ENCODE measurements at places on chromosomes 4 and X.

GRCh38 chr4:17605236-17605635, 9.2 kb upstream of the MED28 start:
- no peak for DNase-seq

DNA sequence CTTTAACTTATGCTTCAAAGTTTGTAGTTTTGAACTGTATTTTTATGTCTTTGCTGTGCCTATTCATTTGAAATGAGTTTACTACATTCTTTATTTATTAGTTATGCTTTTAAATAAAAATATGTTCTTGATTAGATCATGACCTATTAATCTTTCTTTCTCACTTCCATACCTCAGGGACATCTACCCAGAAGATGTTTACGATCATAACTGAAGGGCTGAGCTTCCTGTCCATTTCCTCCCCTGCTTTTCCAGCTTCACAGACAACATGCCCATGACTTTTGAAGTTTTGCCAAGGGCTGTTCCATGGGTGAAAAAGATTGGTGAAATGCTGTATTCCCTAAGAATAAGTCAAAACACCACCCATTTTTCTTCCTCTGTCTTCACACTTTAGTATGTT, 99.7 kb upstream of the DDIT4L start:
- DNase-seq = no peak

- DNase-seq = no peak
Observed at GRCh38 chr4:15366721-15367120, 61.1 kb upstream of the C1QTNF7 start.

- no peak for DNase-seq
Observed at GRCh38 chr4:8400632-8401325, 39.7 kb downstream of the ACOX3 start.

DNA sequence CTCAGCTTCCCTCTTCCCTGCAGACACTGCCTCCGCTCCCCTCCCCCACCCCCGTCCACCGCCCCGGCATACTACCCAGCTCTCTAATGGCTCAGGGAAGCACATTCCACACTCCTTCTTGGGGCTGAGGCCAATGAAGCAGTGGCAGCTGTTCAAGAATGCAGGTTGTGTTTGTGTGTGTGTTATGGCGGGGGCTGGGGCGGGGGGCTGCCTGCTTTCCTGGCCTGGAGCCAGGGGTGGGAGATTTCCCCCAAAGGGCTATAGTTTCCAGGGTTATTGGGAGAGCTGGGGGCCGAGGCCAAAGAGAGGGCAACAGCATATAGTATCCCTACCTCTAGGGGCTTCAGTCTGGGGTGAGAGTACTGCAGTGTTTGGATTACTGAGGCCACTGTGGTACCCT, 149.4 kb downstream of the EFNB1 start:
- DNase-seq = no peak

GRCh38 chr4:98745366-98745765, 87.0 kb upstream of the TSPAN5 start:
- DNase-seq = no peak

- no peak for DNase-seq
Observed at GRCh38 chrX:23670528-23670927, 3.2 kb downstream of the PRDX4 start.

GRCh38 chr4:54256491-54257486, 27.7 kb downstream of the PDGFRA start:
- no peak for DNase-seq

DNA sequence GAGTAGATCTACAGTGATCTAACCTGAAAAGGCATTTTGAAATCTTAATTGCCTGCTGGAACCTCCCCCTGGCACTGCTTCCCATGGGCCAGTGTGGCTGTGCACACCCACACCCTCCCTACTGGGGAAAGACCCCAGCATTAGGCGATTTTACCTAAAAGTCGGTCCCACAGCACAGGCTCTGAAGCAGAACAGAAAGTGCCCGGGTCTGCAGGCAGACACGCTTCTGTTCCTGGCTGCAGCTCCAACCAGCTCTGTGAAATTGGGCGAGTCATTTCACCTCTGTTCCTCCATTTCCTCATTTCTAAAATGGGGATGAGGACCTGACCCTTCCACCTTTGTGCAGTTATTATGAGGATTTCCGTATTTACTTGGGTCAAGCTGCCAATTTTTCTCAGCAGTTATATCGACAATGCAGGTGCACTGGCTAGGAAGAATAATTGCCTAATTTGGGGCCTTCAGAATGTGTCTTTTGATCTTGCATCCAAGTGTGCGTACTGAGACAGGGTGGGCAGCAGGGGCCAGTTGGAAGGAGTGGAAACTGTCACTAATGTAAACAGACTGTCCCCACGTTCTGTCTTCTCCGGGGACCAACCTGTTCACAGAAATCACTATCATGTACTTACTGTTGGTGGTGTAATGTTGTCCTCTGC, 7.1 kb downstream of the KLF3 start:
- DNase-seq = no peak

- no peak for DNase-seq
Observed at GRCh38 chr4:184167576-184167975, 50.1 kb downstream of the ENPP6 start.

GRCh38 chr4:184900184-184900583, 74.4 kb upstream of the ACSL1 start:
- DNase-seq = no peak

- DNase-seq = no peak
Observed at GRCh38 chr4:124537971-124538370, 174.6 kb downstream of the ANKRD50 start.

- no peak for DNase-seq
Observed at GRCh38 chr4:67436742-67437141, 108.6 kb downstream of the CENPC start.

- no peak for DNase-seq
Observed at GRCh38 chr4:102759831-102760644, 730 bp downstream of the MANBA start.

DNA sequence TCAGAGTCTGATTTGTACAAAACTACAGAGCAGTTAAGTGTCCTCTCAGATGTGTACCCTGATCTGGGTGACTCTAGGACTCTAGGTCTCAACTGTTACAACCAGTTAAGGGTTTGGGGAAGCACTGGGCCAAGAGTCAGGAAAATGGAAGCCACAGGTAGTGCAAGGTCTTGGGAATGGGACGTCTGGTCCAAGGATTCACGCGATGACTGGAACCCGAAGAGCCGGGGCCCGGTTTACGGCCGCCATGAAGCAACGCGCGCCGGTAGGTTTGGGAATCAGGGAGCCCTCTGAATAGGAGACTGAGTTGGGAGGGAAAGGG, 321 bp upstream of the HPRT1 start:
- peak; percentile 32 for DNase-seq

GRCh38 chr4:113467581-113467980, 294.0 kb downstream of the CAMK2D start:
- no peak for DNase-seq

DNA sequence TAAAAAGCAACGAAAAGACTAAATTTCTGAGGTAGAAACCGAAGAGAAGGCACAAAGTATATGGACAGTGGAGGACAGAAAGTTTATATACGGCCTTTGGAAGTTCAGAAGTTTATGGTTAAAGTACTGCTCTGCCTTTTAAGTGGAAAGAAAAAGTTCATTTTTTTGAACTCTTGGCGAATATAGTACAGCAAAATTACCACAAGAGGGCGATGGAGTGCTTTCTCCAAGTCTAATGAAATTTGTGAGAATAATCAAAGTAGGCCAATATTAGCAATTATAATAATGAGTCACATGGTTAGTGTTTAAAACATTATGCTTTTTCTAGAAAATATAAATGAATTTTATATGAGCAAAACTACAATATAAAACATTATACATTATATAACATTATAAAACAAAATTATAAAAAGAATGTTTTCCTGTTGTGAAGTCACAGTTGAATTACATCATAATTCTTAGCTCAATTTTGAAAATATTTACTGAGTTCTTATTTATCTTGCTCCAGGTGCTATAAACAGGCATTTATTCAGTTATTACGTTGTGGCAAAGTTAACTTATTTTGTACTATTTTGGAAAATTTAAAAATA, 136.2 kb upstream of the BMPR1B start:
- no peak for DNase-seq

DNA sequence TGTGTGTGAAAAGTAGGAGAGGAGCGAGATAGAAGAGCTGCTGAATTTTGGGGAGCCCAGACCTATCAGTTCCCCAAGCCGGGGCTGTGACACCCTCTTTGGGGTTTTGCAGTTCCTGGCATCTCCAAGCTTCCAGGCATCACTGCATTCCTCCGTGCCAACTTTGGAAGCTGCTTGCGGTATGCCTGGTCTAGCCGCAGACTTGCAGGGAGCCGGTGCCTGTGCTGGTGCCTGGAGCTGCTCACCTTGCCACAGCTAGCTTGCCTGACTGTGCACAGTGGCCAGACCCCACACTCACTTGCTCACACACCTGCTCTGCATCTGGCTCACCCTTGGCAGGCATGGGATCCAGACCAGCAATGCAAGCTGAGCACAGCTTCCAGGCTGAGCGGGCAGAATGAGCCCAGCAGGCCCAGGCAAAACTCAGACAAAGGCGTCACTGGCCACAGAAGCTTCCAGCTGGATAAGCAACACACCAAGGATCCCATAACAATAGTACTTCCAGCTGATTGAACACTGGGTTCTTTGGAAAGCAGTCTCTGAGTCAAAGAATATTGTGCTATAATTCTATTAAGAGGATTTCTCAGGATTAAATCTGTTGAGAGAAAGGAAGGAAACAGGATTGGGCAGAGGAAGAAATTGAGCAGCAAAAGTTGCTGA, 390.9 kb downstream of the TEX13C start:
- no peak for DNase-seq

DNA sequence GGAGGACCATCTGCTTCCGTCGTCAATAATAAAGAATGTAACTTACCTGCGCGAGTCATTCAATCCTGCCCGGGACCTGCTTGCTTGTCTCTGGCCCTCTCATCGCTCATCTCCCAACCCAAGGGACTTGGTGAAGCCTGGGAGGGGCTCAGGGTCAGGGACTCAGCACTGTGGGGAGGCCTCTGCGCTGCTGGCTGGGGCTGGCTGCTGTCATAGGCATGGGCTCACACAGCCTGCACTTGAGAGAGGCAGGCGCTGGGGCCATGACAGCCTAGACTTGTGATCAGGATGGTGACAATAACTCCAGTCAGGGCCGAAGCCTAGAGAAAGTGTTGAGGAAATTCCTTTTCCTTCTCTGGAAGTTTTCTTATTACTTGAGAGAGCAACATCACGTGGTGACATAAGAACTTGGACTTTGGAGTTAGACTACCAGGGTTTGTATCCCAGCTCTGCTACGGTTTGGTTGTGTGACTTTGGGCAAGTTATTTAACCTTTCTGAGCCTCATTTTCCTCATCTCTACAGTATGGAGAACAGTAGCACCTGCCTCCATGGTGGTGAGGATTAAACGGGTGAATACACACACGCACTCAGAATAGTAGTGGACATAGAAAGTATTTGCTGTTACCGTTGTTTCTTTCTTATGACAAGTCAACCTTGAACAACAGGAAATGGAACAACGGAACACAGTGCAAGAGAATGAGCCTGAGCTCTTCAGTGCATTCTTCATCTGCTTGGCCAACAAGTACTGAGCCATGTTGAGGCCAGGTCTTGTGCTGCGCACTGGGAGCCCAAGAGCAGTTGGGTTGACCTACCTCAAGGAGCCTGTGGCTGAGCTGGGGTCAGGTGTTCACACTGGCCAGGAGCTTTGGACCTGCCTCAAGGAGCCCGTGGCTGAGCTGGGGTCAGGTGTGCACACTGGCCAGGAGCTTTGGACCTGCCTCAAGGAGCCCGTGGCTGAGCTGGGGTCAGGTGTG, 60.5 kb downstream of the TBC1D14 start:
- DNase-seq = no peak

DNA sequence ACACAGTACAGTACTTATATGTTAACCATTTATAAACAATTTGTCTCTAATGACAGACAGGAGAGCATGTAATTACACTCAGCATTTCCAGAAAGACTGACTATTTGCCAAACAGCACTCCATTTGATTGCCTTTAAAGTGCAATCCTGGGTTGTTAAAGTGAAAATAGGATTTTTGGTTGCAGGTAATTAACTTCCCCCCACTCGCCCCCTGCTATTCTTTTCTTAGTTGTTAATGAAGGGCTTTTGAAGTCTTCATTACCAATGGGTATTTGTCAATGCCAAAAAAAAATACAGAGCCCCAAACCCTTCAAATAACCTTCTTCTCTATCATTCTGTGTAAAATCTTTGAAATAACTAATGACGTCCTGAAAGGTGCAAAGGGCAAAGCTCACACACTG, 825.6 kb downstream of the STPG2 start:
- DNase-seq = no peak

Data from NCI-H1930 (cell line).